BJ (cell line): ENCODE measurements at places on chromosomes 16 and 17. TPM values are rescaled to one million over a fixed set of nuclear protein-coding genes. Genes with fewer than 3 reads are reported as not detected.

Gene BRICD5
- polyA plus RNA-seq, result 1.5 and 1.7 TPM in 2 replicates

Gene KRT9
- 0.04 TPM in 1 of 2 replicates, not detected in the other for polyA plus RNA-seq

Gene FAM234A
- polyA plus RNA-seq, result 39.4 and 75.5 TPM in 2 replicates

Gene MPP3
- 4.6 and 7.9 TPM in 2 replicates for polyA plus RNA-seq

Gene WFIKKN1
- polyA plus RNA-seq, result not detected in 2 replicates

Gene PNMT
- not detected in 2 replicates for polyA plus RNA-seq

Gene NPIPA3
- 1.7 and 4.4 TPM in 2 replicates for polyA plus RNA-seq

Gene CD300H
- polyA plus RNA-seq, result not detected in 2 replicates

Gene LPO
- 0.06 and 0.07 TPM in 2 replicates for polyA plus RNA-seq

Gene GIT1
- 21.6 and 32.0 TPM in 2 replicates for polyA plus RNA-seq

Gene IL4R
- 17.3 and 25.4 TPM in 2 replicates for polyA plus RNA-seq

Gene IL17C
- not detected in 2 replicates for polyA plus RNA-seq

Gene KRT33A
- polyA plus RNA-seq, result not detected in 2 replicates

Gene SLC16A11
- polyA plus RNA-seq, result not detected in 2 replicates

Gene TBC1D26
- 0.06 TPM in 1 of 2 replicates, not detected in the other for polyA plus RNA-seq

Gene ATP6V0C
- polyA plus RNA-seq, result 15.4 and 32.9 TPM in 2 replicates

Gene C1QTNF8
- polyA plus RNA-seq, result not detected in 2 replicates

Gene DDX42
- polyA plus RNA-seq, result 56.3 and 99.3 TPM in 2 replicates

GRCh38 chr17:60679287-60679686 is 1.6 kb downstream of the BCAS3 start:
- no peak for DNase-seq

- no peak for DNase-seq
These were observed 237.5 kb downstream of the CDH8 start for GRCh38 chr16:61798741-61799140.

DNA sequence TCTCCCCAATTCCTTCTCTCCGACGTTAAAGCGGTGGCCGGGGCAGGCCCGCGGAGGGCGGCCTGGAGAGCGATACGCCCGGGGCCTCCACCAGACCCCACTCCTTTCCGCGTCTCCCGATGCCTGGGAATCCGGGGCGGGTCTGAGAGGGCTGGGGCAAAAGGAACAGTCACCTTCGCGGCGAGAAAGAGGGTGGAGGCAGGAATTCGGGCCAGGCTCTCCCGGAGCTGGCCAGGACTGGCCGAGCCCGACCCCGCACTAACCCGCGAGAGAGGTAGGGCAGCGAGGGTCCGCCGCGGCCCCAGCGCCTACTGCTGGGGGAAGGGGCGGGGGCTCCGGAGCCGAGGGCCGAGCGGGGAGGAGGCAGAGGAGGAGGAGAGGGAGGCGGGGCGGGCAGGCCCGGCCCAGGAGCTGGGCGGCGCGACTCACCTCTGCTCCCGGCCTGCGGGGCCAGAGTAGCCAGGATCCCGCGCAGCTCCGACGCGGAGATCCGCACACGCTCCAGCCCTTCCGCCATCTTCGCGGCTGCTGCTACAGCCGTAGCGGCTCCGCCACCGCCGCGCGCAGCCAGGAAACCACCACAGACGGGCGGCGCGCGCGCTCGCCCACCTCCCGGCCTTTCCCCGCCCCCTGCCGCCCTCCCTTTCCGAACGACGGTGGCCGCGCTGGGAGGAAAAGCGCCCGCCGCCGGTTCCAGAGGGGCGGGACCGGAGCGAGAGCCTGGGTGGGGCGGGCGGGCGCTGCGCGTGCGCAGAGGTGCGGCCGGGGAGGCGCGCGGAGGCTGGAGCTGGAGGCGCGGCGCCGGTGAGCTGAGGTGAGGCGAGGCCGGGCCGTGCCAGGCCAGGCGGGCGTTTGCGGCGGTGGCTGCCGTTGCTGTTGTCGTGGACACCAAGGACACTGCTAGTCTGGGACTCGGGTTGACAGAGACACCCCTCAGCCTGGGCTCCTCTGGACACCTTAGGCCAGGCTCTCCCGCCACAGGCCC is at the start of the genes SMG6 and SRR:
TSS of gene SMG6 (minus strand) at position 582 of the 985 bp plus-strand sequence. CDS start at position 517, 65 bp downstream.
TSS of gene SRR (plus strand) at position 747 of the 985 bp plus-strand sequence. CDS start 11,611 bp downstream, outside the sequence.
- DNase-seq, result peak; percentile 21

- no peak for DNase-seq
These were observed 1216.3 kb upstream of the GOT2 start for GRCh38 chr16:59950431-59950830.

DNA sequence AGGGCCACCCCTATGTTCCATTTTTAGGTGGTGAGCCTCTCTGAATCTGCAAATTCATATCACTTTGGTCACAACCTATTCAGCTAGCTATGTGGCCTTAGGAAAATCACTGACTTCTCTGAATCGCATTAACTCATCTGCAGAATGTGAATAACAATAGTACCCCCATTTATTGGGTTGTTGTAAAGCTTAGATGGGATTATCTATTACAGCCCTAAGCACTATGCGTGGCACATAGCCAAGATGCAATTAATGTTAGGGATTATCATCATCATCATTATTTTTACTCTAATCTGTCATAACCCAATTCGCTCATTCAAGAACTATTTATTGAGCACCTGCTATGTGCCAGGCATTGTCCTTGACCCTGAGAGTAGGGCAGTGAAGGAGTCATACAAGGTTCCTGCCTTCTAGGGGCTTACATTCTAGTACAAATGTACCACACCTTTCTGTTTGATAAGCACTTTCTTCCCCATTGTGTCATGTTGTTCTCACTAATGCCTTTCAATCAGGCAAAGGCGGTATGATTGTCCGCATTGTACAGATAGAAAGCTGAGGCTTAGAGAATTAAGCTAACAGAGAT is 38.5 kb downstream of the CHD9 start:
- no peak for DNase-seq

DNA sequence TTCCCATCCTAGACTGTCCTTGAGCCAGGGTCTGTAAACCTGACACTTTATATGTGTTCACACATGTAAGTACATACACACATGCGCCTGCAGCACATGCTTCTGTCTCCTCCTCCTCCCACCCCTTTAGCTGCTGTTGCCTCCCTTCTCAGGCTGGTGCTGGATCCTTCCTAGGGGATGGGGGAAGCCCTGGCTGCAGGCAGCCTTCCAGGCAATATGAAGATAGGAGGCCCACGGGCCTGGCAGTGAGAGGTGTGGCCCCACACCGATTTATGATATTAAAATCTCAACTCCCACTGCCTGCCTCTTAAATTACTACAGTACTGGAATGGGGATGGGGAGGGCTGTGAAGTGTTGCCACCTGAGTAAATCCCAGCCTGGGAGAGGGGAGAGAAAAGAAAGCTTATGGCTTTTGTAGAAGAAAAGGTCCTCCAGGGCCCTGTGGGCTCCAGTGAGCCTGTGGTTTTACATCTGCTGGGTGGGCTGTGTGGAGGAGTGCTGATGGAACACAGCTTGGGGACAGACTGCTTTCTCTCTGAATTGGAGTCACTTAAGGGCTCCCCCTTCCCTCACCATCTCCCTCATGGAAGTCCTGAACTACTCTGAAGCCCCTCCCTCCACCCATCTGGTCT is 990 bp upstream of the WNK4 start:
- no peak for DNase-seq

- no peak for DNase-seq
These were observed 2.7 kb downstream of the CBFA2T3 start for GRCh38 chr16:88974080-88974915.

- DNase-seq, result no peak
These were observed 498.5 kb upstream of the ZFHX3 start for GRCh38 chr16:73546341-73546845.

- DNase-seq, result no peak
These were observed 8.3 kb upstream of the ITGA3 start for GRCh38 chr17:50047488-50048126.

DNA sequence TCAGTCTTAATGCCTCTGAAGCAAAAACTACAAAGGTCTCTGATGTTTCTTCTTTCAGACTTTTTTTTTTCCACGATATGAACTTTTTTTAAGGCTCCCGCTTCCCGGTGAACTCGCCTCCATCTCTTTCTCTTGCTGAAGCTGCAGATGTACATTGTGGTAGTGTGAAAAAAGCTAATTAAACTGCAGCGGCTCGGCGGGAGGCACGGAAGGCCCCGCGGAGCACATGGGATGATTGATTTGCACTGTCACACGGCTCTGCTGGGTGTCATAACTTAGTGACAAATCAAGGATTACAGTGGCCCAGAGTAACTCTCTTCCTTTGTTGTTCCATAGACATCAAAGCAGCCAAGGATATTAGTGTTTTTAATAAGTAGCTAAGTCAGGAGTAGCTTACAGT is 196.3 kb downstream of the AXIN2 start:
- no peak for DNase-seq

GRCh38 chr16:85055493-85056210 is 28.1 kb downstream of the KIAA0513 start:
- no peak for DNase-seq

- DNase-seq, result no peak
These were observed 12.2 kb upstream of the MRPS23 start for GRCh38 chr17:57861790-57862693.

GRCh38 chr16:28538733-28539596 is at the start of gene NUPR1:
TSS of gene NUPR1 (minus strand) at chr16:28538974. CDS start at chr16:28538907, 67 bp downstream.
- peak; percentile 93 for DNase-seq

DNA sequence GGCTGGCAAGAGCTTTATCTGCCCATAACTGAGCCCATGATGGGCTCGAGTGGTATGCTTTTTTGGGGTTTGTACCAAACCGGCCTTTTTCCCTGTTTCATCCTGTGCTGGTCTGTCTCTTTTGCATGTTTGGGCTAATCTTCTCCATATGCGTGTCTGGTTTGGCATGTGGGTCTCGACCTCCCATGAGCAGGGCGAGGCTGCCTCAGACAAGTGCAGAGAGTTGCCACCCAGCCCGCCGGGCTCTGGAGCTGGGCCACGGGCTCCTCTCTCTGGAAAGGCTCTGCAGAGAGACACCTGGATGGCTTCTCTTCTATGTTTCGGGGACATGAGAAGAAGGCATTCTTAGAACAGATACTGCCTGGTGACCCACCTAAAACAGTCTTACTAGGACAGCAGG is 67.8 kb upstream of the TBX2 start:
- no peak for DNase-seq

- DNase-seq, result no peak
These were observed 17.6 kb downstream of the OMG start for GRCh38 chr17:31279401-31279800.

- DNase-seq, result no peak
These were observed 880 bp downstream of the SARM1 start for GRCh38 chr17:28372203-28372944.

- no peak for DNase-seq
These were observed 21.0 kb downstream of the PHB1 start for GRCh38 chr17:49393491-49394255.

DNA sequence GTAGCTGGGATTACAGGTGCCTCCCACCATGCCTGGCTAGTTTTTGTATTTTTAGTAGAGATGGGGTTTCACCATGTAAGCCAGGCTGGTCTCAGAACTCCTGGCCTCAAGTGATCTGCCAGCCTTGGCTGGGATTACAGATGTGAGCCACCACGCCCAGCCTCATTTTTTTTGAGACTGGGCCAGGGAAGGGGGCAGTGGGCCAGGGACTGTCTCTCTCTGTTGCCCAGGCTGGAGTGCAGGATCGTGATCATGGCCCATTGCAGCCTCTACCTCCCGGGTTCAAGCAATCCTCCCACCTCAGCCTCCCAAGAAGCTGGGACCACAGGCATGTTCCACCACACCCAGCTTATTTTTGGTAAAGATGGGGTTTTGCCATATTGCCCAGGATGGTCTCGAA is 16.0 kb downstream of the RSL1D1 start:
- DNase-seq, result no peak

DNA sequence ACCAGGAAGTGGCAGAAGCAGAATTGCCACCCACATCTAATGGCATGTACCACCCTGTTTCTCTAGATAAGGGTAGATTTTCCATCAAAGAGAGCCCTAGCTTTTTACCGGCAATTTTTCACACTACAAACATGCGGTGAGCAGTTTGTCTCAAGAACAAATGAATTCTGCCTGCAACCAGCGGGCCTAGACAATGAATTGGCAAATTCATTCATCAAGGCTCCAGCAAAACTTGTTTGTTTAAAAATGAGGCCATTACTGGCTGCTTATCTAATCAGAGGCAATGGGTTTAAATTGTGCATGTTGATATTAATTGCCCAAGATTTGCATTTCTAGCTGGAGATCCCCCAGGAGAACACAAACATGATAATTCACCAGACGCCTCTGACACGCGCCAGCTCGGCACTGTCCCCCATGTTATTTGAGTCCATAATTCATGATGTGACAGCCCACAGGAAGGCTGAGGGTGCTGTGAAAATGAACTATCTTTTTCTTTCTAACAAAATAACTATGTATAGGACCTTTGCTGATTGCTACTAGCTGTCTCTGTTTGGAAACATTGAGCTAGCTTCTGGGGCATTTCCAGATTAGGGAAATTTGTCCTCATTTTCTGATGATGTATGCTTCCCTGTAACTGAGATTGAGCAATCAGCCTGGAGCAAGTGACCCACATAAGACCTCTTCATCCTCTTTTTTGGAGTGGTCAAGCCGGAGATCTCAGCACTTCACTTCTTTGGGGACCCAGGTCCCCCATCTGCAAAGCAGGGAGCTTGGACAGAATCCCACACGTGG is 80.8 kb downstream of the CNGB1 start:
- DNase-seq, result no peak

DNA sequence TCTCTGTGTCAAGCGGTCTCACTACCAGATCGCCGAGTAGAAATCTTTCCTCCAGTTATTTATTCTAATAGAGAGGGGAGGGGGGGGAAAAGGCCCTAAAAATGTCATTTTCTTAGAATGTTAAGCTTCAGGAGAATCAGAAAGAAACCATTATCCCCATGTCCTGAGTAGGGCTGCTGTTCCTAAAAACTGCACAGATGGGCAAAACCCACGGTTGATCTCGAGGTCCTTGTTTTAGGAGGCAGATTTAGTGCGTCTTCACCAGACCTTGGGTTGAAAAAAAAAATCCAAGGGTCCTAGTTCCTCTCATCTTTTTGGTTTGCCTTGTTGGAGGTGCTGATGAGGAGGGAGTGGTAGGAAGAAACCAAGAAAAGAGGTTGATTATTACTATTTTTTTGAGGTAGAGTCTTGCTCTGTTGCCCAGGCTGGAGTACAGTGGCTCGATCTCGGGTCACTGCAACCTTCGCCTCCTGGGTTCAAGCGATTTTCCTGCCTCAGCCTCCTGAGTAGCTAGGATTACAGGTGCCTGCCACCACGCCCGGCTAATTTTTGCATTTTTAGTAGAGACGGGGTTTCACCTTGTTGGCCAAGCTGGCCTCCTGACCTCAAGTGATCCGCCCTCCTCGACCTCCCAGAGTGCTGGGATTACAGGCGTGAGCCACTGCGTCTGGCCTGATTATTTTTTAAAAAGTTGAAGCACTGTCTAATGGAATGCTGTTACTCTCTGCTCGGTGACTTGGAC is 1.4 kb downstream of the CBFB start:
- DNase-seq, result no peak

DNA sequence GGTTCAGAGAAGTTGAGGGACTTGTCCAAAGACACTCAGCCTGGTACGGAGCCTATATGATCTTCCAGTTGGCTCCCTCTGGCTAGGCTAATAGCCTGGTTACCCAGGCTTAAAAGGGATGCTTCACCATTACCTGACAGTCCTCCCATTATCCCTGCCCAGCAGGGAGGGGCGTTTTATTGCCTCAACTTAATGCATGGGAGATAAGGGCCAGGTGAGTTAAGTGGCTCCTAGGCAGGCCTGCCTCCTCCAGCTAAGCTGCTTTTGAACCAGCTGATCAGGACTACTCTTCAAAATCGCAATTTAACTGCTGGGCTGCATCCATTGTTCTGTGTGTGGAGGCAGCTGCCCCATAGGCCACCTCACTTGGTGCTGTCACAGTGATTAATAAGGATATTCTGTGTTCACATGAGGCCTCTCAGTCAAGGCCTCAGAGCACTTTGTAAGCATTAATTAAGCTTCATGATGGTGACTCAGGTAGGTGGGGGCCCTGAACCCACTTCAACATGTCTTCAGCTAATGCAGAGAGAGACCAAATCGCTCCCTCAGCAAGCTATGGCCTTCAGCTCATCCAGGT is 27.9 kb downstream of the SMPD3 start:
- DNase-seq, result no peak
